Sciatic nerve (tissue), 2 donors: ENCODE measurements at places on chromosomes 16 and 17. TPM values are rescaled to one million over a fixed set of nuclear protein-coding genes. Genes with fewer than 3 reads are reported as not detected.

DNA sequence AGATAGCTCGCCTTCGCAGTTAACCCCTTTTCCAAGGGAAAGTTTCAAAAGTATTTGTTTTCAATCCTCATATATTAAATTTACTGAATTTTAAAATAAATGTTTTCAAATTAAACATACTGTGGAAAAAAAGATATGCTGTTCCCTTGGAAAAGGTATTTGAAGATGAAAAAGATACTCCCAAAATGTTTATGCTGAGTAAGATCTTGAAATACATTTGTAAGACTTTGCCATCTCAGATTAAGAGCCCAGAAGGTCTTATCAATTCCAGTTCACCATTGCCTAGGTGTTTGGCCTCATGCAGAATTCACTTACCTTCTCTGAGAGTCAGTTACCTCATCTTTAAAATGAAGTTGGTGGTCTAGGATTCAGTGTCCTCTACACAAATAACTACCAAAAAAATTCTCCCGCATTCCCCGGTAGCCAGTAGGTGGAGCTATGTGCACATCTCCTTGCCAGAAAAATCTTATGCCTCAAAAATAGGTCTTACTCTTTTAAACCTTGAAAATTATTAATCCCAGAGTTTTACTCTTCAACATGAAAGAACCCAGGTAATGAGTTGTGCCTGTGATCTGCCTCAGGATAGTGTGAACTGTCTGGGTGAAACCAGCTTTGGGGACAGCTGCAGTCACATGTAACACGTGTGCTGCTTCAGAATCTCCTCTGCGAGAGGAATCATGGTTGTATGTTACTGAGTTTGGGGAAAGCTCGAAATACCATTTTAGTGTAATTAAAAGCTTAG, 178.3 kb downstream of the MRTFB start:
- no peak for DNase-seq

DNA sequence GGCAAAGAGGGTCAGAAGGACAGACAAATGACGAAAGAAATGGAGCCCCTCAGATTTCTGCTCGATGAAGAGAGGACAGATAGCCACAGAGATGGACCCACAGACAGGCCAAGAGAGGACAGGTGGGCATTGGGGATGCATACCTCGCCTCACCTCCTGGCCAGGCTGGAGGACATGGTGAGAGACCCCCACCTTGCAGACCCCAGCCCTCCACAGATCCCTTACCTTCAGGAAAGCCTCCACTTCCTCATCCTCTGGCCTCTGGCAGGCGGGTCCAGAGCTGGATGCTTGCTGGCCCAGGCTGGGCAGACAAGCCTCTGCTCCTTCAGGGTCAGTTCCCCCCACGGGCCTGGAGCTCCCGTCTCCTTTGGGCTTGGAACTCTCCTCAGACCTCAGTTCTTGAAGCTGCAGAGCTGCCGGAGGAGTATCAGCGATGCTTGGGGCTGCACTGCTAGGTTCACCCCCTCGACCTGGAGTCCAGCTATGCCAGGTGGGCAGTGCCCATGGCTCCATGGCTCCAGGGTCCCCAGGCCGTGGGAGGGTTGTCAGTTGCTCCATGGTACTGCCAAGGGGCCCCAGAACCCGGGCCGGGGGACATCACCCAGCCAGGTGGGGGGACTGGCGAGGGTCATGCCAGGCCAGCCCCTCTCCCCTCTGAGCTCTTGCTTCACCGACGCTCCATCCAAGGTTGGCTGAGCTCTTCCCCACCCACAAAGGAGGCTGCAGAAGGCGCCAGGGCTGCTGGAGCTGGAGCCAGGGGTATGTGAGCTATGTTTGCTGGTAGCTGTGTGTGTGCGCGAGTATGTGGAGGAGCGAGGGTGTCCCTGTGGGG, 1.0 kb downstream of the TSPOAP1 start:
- no peak for DNase-seq

- DNase-seq, result no peak
Measured at GRCh38 chr16:66395806-66396555, 29.5 kb downstream of the CDH5 start.

DNA sequence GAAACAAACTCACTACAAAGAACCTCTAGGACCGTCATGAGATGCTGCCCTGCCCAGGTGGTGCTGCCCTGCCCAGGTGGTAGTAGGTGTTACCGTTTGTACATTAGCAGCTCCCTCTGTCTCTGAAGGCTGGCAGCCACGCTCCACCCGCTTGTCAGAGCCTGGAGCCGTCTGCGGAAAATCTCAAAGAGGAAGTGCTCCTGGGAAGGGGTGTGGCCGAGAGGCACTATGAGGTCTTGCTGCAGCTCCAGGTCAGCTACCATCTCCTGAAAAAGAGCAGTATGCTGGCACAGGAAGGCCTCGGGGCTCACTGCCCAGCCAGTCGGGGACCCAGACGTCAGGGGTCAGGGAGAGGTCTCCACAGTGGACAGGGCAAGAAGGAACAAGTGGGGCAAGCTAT, 28.3 kb downstream of the ZNF276 start:
- DNase-seq, result no peak

GRCh38 chr16:85908889-85909589, 10.1 kb downstream of the IRF8 start:
- no peak for DNase-seq

DNA sequence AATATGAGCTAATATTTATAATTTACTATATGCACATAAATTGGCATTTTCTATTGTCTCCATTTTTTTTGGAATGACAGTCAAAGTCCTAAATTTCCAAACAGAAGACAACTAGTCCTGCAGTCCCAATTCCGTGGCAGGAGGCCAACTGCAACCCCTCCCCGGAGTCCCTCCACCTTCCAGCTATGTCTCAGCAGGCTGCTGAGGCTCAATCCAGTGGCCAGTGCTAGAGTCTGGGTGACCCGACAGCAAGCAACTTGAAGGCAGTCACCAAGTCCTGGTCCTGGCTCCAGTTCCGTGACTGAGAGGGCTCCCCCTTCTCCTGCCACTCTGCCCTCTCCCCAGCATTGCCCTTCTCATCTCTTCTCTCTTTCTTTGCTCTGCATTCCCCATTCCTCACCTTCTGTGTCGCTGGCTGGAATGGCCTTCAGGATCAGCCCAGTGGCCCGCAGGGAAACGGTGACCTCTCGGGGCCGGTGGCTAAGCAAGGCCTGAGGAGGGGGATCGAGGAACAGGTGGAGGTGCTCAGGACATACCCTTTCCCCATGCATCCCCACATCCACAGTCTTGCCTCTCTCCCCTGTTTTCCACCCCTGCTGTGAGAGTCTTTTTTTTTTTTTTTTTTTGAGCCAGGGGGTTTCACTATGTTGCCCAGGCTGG, 22.4 kb upstream of the MFSD6L start:
- no peak for DNase-seq

The ST3GAL2 gene
- 31.1 TPM for total RNA-seq
